ENCODE measurements at places on chromosomes 2 and 18. TPM values are rescaled to one million over a fixed set of nuclear protein-coding genes. Genes with fewer than 3 reads are reported as not detected.

The STAT4 gene
- 38.0 TPM for total RNA-seq

The MYOM1 gene
- total RNA-seq, result 2.0 TPM

GRCh38 chr2:148965623-148966437, 72.7 kb upstream of the LYPD6B start:
- ATAC-seq, result no peak

The GPR75 gene
- total RNA-seq, result 1.1 TPM

- ATAC-seq, result no peak
Observed at GRCh38 chr2:195818526-195818925, 161.5 kb downstream of the SLC39A10 start.

Data from activated T-helper 17 cell treated with anti-CD3 and anti-CD28 coated beads, Interleukin-2, amount 50 U/mL, for 72 hours (primary cell).